ENCODE measurements at places on chromosomes 16 and 17.

DNA sequence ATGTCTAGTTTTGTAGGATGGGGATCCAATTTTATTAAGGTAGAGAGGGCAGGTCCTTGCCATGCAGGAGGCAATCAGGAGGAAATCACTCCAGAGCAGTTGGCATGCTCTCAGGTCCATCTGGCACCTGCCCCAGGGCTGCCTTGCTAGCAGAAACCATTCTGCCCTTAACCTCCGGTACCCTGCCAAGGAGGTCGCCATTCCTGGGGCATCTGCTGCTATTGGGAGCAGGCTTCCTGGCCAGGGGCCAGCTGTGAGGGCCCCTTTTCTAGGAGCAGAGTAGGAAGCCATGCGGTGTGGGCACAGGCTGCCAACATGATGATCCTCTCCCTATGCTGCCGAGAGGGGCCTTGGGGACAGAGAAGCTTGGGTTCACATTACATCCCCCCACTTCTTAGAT, 47.6 kb upstream of the MGAT5B start:
- DNase-seq, result no peak

DNA sequence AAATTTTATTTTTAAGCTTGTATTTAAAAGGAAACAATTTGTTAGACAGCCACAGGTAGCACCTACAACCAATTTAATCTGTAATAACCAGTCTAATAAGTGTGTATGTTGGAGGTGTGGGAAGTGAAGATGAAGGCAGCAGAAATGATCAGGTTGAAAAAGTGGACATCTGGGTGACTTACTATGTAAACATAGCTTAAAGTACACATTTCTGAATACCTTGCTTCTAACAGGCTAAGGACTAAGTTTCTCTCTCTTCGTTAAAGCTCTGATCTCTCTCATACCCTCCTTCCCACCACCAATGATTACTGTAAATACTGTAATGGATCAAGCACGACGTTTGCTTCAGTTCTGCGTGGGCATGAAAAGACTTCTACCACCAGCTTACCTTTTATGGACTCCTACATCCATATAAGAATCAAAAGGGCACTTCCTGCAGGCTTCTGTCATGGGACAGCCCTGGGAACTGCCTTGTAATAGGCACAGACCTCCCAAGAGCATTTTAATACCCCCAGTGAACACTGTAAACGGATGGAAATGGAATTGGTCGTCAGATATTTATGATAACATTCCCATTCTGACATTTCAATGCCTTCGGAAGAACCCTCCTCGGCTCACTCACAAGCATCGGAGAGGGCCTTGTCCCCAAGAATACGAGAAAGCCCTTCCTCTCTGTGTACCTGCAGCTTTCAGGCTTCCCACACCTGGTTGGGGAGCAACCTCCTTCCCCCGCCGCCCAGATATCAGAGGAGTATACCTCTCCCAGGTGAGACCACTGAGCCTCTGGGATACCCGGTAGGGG, 700 bp downstream of the CCDC43 start:
- no peak for DNase-seq

- no peak for DNase-seq
Measured at GRCh38 chr17:74481621-74482020, 15.2 kb downstream of the CD300A start.

GRCh38 chr16:8576141-8577004, 13.9 kb downstream of the TMEM114 start:
- no peak for DNase-seq

GRCh38 chr17:17466511-17466910, 10.3 kb upstream of the MED9 start:
- no peak for DNase-seq

DNA sequence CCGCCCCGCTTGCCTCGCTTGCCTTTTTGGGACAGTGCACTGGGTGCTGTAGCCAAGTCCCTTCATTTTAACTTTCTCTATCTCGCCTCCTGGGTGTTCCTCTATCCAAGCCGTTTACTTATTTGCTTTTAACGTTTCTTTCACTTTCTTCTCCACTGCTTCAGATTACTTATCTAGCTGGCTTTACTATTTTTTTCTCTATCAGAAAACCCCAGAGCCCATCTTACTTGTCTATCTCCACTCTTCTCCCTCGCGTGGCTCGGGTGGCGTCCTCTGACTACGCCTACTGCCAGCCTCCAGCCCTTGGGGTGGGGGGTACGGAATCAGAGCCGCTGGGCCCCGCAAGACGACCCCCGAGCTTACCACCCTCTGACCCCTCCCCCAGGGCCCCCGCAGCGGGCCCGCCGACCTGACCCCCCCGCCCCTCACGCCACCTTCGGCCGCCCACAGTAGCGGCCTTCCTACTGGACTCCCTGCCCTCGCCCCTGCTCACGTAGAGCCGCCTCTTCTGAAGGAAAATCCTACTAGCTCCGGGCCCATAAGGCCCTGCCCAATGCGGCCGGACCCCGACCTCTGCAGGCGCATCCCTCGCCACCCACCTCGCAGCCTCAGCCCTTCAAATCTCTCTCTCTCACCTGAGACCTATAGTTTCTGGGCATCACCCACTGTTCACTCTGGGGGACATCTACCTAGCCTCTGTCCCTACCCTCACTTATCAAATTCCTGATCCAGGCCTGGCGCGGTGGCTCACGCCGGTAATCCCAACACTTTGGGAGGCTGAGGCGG, 1.0 kb upstream of the SLC12A4 start:
- DNase-seq, result no peak

DNA sequence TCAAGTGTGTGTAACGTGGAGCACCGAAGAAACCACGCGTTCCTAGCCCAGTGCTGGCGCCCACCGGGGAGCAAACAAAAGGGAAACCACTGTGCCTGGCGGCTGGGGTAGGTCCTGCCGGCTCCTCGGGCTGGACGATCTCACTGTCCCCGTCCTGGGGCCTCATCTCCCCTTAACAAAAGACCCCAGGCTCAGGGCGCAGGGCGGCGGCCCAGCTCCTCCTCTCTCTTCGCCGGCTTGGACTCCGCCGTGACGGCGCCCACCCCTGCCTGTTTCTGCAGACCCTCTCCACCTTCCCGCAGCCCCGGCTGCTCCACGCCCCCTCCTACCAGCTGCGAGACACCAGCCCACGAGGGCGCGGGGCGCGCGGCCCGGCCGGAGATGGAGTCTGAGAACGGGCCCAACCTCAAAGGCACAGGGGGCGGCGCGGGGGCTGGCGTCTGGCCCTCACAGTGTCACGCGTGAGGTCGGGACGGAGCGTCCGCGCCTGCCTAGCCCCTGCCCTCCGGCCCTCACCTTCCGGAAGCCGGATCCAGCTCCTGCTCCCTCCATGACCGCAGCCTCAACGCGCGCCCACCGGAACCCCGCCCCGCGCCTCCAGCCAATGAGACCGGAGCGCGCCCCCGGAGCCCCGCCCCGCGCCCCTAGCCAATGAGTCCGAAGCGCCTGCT, at the start of gene CENPX:
TSS of gene CENPX (minus strand) at position 569 of the 671 bp plus-strand sequence. CDS start at position 552, 17 bp downstream.
- peak; percentile 27 for DNase-seq

DNA sequence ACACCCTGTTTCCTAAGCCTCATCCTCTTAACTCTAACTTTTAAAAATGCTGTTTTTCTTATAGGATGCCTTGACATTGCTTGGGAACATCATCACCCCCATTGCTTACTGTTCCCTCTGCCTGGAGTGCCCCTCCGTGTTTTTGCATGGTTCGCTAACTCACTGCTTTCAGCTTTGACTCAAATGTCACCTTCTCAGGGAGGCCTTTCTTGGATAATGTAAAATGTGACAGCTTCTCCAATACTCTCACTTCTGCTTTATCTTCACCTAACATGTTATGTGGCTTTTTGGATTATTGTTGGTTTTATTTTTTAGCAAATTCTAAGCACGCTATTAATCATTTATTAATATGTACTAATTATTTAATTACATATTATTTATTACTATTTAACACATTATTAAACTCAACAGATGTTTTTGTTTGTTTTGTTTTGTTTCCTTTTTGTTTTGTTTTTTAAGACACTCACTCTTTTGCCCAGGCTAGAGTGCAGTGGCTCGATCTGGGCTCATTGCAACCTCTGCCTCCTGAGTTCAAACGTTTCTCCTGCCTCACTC, 3.8 kb downstream of the CRYM start:
- no peak for DNase-seq

DNA sequence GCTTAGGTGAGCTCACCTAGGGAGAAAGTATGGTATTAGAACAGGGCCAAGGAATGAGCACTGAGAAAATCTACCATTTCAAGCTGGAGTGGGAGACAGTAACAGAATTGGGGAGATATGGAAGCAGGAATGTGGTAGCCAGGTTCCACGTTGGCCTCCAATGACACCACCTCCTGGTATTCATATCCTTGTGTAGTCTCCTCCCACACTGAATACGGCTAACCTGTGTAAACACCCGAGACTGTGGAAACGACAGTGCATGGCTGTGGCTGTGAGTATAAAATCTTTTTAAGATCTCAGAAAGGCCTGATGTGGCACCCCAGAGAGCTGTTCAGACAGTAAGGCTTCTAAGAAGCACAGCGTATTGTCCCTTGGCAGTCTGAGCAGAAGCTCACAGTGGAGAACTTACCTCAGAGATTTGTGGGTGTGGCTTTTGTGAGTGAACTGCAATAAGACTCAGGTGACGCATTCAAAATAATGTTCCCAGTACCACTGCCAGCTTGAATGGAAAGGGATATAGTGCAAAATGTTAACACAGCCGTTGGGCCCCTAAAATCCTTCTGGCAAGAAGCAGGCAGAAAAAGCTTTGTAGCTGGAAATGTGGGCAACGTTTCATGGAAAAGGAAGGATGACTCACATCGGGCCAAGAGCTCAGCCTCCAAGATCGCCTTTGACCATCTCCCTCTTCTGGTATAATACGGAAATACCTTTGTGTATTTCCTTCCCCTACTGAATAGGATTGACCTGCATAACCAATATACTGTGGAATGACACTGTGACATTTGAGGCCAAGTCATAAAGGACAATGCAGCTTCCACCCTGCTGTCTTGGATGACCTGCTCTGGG, 14.4 kb downstream of the SDR42E1 start:
- DNase-seq, result no peak
